ENCODE measurements at places on chromosomes 5 and 9.

DNA sequence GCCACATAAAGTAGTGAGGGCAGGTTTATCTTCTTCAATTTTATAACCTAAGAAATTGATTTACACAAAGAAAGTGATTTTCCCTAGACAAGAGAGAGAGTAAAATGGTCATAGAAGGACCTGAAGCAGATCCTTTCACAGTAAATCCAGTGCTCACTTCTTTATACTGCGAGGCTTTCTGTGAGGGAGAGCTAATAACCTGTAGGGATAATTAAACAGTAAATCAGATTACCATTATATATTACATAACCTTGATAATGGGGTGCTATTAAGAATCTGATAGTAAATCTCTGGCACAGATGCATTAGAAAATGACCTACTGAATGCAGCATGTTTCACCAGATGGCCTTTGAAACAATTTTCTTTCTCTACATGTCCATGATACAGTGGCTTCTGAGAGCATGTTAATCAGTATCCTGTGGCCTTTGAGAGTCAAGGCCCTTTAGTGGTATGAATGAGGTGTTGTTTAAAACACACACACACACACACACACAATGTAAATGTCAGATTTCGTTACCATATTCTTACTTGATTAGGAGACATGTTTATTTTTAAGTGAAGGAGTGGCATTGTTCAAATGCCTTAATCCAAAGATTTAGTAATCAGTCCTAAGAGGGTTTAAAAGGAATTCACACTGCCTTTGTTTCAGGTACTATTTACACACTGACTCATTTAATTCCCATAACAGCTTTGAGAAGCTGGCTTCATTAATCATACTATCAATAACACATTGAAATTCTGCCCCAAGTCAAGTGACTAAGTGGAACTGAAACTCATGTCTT lies 124.7 kb downstream of the ALDH1A1 start:
- peak; percentile 14 for DNase-seq

GRCh38 chr5:1748271-1748670 lies 51.4 kb downstream of the MRPL36 start:
- DNase-seq = no peak

DNA sequence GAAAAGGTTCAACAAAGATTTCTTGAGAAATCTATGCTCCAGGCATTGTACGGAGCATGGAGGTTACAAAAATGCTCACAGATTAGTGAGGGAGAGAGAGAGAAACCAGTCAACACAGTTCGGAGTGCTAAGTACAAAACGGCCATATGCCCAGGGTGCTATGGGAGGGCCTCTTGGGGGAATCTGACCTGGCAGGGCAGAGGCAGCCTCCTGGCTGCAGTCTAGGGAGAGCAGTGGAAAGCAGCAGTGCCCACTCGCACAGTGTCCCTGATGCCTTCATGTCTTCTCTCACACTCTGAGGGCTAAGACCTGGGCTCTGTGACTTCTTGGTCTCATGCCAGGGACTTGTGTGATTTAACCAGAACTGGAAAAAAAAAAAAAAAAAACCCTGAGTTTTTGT lies 29.8 kb upstream of the SMC5 start:
- no peak for DNase-seq

GRCh38 chr5:82635561-82636288 lies 357.6 kb upstream of the RPS23 start:
- no peak for DNase-seq

DNA sequence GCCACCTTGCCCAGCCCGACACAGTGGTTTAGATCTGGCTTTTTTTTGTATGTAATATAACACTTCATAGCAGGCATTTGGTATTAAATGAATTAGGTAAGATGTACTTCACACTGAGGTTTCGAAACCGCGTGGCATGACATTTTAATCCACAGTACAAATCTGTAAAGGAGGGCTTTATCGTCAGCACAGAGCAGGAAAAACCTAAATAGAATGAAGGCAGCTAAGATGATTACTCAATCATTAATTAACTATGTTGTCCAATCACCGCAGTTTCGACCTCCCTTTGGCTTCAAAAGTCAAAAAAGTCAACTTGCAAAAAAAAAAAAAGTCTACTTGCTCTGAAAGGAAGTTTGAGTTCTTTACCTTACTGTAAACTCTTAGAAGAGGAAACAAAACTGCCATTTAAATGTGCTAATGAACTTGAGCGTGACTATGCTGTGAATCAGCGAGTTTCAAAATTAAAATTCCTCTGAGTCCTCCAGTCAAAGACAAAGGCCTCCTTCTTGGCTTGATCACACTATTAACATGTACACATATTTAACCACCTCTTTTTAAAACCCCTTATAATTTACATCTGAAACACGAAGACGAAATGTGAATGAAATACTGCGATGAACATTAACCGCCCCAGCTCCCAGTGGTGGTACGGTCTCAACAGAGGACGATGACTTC lies 698 bp upstream of the SEC24A start:
- DNase-seq = no peak
